HTR-8/SVneo (cell line): ENCODE measurements at places on chromosomes 5 and 9.

- no peak for DNase-seq
Measured at GRCh38 chr9:80552931-80553330, 981.2 kb downstream of the TLE4 start.

- no peak for DNase-seq
Measured at GRCh38 chr9:35560625-35561337, 44.3 kb upstream of the TESK1 start.

DNA sequence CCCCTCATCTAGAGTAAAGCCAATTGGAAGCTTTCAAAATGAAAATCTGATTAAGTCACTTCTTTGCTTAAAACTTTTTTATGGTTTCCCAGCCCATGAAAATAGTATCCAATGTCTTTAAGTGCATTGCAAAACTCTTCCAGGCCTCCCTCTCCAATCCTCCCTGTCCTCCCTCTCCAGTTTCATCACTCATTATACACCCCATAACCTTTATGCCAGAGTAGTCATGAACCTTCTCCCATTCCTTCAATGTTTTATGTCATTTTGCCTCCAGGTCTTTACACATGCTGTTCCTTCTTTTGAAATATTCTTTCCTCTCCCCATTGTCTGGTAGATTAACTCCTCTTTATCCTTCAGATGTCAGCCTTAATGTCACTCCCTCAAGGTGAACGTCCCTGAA lies 8.1 kb upstream of the ZNF354A start:
- DNase-seq: no peak

DNA sequence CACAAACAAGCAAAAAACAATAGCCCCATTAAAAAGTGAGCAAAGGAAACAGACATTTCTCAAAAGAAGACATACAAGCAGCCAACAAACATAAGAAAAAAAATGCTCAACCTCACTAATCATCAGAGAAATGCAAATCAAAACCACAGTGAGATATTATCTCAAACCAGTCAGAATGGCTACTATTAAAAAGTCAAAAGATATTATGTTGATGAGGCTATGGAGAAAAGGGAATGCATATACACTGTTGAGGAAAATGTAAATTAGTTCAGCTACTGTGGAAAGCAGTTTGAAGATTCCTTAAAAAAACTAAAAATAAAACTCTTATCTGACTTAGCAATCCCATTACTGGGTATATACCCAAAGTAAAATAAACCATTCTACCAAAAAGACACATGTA lies 28.7 kb upstream of the BARX1 start:
- no peak for DNase-seq

GRCh38 chr5:171157775-171158174 lies 151.3 kb upstream of the TLX3 start:
- no peak for DNase-seq

- DNase-seq: no peak
Measured at GRCh38 chr5:116865651-116866050, 291.0 kb upstream of the SEMA6A start.

GRCh38 chr5:113375480-113376060 lies 59.2 kb downstream of the TSSK1B start:
- no peak for DNase-seq

- no peak for DNase-seq
Measured at GRCh38 chr5:110752953-110753352, 14.1 kb downstream of the SLC25A46 start.

GRCh38 chr9:129070696-129071525 lies 10.0 kb upstream of the DOLPP1 start:
- DNase-seq: no peak

- DNase-seq: no peak
Measured at GRCh38 chr5:79517601-79518000, 3.7 kb upstream of the HOMER1 start.

- DNase-seq: no peak
Measured at GRCh38 chr5:135810188-135810943, 24.1 kb upstream of the SLC25A48 start.

DNA sequence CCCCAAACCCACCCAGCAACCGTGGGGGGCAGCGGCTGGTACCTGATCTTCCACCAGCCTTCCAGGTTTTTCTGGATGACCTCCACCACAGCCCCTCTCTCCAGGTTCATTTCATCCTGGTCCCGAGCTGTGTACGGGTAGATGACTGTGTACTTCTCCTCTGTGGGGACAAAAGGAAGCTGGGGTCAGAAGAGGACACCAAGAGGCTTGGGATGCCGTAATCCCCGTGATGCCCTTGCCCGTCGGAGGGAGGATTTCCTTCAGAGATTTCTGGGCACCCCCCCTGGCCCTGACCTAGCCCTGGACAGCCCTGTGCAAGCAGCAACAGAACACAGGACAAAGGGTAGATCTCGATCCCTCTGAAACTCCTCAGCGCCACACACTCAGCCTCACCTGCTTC lies 70.3 kb upstream of the UBTD2 start:
- no peak for DNase-seq

GRCh38 chr9:88372103-88372654 lies 16.1 kb upstream of the SPIN1 start:
- no peak for DNase-seq

DNA sequence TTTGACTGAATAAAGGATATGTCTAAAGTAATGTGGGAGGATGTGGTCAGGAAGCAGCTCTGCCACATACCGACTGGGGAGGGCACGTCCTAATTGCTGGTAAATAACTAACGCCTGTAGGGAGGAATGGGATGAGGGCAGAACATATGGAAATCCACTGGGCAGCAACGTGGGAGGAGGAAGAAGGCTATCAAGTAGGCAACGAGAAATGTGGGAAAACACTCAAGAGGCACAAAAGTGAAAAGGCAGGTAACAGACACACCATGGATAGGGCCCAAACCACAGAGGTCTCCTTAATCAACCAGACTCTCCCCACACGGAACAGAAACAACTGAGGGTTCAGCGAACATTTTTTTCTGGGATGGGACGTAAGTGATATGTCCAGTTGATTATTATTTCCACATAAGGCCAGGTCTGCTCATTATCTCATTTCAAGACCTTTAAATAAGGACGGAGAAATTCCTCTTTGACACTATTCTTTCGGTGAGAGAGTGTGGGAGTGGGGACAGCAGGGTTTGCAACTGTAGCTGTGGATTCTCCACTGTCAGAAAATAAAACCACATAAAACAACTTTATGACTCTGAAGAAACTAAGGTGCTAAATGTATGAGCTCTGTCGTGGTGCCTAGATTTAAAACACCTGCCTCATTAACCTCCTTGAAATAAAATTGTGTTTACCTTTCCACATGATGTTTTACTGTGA lies 17.0 kb downstream of the IARS1 start:
- no peak for DNase-seq

GRCh38 chr9:94610181-94610606 lies 16.6 kb upstream of the FBP2 start:
- DNase-seq: no peak

GRCh38 chr5:74798977-74799911 lies 32.2 kb downstream of the NSA2 start:
- no peak for DNase-seq

- no peak for DNase-seq
Measured at GRCh38 chr5:35417040-35417439, 186.8 kb upstream of the PRLR start.

GRCh38 chr5:164422400-164422799 lies 917.0 kb downstream of the MAT2B start:
- DNase-seq: no peak

DNA sequence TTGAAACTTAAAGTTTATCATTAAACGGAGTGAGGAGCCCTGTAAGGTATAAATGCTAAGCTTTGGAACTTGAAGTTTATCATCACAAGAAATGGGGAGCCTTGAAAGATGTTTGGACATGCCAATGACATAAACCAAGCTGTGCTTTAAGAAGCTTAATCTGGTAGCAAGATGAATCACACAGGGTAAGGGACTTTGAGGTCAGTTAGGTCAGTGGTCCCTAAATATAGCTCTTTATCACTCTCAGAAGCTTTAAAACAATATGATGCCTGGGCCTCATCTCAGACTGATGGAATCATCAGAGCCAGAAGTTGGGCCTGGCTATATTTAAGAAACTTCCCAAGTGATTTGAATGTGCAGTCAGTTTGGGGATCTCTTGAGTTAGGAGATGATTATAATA lies 85.7 kb downstream of the TNC start:
- DNase-seq: no peak

- no peak for DNase-seq
Measured at GRCh38 chr9:17793713-17794622, 215.1 kb downstream of the SH3GL2 start.

DNA sequence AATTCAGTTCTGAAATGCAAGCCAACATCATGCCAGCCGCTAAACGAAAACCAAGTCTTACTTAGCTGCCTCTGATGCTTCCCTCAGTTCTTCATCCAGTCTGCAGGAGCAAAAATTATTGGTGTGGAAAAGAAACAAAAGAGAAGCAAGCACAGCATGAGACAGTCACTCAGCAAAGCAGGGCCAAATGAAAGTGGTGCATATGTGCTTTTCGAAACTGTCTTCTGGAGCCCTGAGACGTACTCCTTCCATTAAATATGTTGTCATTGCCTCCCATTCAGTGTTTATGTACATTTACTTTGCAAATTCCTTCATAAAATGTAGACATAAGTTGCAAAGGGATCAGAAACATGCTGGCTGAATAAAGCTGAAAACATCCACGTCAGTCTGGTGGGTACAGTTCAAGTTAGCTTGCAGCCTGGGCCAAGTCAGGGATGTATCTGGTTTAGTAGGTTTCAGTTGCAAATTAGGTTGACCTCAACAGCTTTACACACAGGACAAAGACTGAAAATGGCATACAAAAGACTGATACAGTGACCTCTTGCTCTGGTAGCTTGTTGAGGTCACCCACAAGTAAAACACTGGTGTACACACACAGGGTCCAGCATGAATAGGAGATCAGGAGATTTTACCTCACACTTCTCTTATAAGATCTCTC lies 139.7 kb upstream of the PCA3 start:
- no peak for DNase-seq

- no peak for DNase-seq
Measured at GRCh38 chr5:29960323-29960722, 1233.2 kb upstream of the CDH6 start.

GRCh38 chr5:171351536-171352073 lies 36.0 kb upstream of the NPM1 start:
- DNase-seq: no peak

GRCh38 chr5:135489466-135490244 lies 37.5 kb upstream of the TIFAB start:
- DNase-seq: no peak

- no peak for DNase-seq
Measured at GRCh38 chr9:89454498-89455355, 43.2 kb downstream of the SEMA4D start.

- DNase-seq: no peak
Measured at GRCh38 chr5:2905741-2906140, 154.3 kb upstream of the IRX2 start.

- no peak for DNase-seq
Measured at GRCh38 chr5:135707302-135707701, 127.2 kb upstream of the SLC25A48 start.

- peak; percentile 55 for DNase-seq
Measured at GRCh38 chr5:4862500-4862899, 277.6 kb upstream of the ADAMTS16 start.

DNA sequence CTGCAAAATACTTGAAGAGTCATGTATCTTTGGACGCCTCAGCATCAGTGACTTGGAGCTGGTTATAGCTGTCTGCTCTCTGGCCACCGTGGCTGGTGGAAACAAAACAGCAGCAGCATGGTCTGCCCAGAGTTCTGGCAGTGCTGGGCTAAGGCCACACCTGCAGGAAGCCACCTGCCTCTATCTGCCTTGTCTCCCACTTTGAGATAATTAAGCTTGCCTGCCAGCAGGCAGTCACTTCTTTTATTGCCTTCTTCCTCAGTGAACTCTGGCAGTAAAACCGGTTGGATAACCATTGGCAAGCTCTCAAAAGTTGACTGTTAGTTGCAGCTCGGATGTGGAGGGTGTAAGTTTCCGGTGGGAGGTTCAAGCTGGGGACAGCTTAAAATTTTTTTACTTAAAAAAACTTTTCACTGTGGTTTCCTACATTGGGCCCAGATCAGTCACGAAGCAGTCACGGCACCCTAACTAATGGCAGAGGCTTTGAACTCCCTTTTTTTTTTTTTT lies 4.9 kb downstream of the SMIM3 start:
- no peak for DNase-seq

DNA sequence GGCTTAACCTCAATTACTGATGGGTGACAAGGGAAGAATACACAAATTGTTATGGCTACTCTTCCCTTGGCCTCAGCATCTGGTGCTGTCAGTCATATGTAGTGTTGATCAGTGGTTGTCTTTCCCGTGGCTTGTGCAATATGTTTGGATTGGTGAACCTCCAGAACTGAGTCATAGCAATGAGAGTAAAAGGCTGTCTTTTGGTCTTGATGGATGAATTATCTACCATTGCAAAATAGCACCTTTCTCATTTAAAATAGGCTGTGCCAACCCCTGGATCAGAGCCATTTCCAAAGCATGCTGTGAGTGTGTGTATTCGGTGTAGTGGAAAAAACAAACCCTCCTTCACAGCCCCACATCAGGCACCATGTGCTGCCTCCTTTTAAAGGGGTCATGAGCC lies 14.6 kb upstream of the F2R start:
- peak; percentile 68 for DNase-seq

DNA sequence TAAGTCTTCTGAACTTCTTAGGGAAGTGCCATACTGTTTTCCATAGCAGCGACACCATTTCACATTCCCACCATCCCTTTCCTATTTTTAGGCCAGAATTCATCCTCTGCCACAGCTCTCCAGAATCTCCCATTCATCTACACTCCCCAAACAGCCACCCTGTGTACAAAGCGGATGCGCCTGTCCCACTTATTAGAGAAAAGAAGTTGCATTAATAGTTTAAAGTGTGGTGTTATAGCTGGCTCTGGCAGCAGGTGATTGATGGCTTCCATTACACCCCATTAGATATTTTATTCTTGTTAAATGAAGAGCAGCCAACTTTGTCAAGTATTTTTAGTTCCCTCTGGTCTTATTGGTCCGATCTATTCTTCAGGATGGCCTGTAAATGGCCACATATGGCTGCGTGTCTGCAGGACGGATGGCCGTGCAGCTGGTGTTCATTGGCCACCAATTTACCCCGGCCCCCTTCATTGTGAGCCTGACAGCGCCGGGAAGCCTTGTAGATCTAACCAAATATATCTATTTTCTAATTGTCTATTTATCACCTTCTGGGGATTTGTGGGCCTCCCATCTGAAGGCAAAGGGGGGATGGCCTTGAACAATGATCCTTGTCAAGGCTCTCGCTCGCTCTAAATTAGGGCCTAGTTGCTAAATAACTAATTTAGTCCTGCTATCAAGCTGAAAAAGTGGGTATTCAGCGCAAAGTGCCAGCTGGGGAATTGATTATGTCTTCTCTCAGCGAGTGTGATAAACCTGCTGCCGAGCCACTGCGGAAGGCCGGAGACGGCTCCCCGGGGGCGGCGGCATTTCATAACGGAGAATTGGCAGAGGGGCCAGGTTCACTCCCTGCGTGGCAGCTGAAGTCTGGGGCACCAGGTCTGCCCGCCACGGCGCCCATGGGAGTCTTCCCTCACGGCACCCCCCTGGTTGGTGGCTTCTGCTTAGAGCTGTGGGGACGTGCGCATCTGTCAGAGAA lies 141.1 kb downstream of the MELK start:
- no peak for DNase-seq

DNA sequence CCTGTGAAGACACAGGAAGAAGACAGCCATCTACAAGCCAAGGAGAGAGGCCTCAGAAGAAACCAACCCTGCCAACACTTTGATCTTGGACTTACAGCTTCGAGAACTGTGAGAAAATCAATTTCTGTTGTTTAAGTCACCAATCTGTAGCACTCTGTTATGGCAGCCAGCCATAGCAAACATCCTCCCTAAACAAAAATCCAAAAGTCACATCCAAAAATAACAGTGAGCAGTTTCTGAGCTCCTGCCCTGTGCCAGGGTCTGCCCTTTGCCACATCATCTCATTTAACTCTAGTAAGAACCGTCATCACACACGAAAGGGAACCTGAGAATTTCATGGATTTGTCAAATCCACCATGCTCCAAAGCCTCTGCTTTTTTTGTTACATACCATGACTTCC lies 118.8 kb downstream of the TRIM36 start:
- no peak for DNase-seq
